ENCODE measurements at places on chromosomes 2 and 18.

DNA sequence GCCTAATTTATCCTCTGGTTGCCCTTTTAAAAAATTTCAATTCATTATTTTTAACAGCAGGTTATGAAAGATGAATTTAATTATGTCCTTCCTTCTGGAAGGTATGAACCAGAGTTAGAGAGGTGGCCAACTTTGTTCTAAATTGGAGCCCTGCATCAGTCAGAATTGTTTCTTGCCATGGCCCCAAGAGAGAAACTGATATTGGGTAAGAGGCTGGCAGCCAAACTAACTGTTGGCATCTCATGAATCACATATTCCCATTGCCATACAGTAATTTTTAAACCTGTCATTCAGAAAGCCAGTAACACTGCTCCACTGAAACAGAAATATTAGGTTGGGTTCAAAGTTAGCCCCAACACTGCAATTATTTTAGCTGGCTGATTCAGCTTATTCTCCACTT, 67.4 kb downstream of the SMAD2 start:
- DNase-seq: no peak

GRCh38 chr2:184564092-184564491, 34.2 kb upstream of the ZNF804A start:
- no peak for DNase-seq

DNA sequence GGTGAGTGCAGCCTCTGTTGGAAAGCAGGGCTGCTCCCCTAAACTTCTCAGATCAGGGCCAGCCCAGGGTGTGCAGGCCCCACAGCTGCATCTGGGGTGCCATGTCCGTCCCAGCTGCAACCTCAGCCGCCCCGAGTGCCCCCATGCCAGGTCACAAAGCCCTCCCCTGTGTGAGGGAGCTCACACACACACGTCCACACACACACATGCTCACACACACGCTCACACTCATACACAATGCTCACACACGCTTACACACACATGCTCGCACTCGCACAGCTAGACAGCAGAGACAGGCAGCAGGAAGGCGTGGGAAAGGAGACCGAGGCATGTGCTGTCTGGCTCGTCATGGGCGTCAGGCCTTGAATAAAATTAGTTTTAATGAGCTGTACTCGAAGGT, 55.4 kb downstream of the ADI1 start:
- DNase-seq: no peak

DNA sequence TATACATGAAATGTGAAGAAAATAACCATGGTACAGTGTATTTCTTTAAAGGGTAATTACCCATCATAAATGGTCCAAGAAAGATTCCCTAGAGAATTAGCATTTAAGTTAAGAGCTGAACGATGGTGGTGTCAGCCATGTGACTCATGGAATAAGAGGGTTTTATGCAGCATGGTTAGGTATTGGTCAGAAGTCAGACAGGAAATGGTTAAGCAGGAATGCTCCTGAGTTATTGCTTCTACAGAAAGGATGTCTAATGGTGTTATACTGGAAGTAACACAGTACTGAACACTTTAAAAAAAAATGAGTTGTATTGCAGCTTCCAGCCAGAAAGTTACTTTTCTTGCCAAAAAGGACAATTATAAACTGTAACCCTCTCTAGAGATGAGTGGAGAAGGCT, 72.7 kb upstream of the UBE2E3 start:
- no peak for DNase-seq

DNA sequence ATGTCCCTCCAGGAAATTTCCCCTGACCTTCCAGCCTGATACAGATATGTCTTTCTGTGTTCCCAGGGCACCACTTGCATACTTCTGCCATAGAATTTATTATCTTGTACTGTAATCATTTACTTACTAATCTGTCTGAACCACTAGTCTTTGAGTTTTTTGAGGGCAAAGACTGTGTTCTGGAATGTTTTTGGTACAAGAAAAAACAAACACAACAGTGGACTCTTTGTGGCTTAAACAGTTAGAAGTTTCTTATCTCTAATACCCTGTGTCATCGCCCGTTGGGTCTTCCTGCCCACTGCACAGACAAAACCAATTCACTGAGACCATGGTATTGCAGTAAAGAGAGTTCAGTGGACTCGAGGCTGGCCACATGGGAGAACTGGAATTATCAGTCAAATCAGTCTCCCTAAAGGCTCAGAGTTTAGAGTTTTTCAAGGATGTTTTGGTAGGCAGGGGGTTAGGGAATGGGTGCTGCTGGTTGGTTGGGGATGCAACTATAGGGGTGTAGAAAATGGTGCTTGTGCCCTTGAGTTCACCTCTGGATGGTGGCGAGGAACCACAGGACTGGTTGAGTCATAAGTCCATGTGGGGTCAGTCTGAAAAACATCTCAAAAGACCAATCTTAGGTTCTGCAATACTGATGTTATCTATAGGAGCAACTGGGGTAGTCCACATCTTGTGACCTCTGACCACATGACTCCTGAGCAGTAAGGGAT, 20.3 kb downstream of the RALB start:
- DNase-seq: no peak

- no peak for DNase-seq
Observed at GRCh38 chr2:48600204-48600813, 17.3 kb upstream of the GTF2A1L start.

- DNase-seq: no peak
Observed at GRCh38 chr2:197212344-197213262, 98.0 kb downstream of the ANKRD44 start.

DNA sequence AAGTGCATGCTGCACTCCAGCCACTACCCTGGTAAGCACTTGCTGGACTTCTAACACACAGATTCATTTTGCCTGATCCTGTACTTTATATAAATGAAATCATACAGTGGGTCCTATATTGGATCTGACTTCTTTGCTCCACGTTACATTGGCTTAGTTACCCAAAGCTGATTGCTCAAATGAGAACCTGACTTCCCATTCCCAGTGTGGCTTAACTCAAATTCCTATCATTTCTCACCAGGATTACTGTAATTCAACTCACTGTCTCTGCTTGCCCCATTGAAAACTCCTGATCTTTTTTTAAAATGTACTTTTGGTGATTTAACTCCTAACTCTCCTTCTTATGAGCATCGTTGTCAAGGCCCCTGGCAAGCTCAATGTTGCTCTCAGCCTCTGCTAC, 1.4 kb downstream of the RSAD2 start:
- no peak for DNase-seq

- DNase-seq: peak; percentile 40
Observed at GRCh38 chr2:38654528-38655381, 11.2 kb upstream of the GALM start.

GRCh38 chr2:176325732-176326131, 56.5 kb downstream of the MTX2 start:
- no peak for DNase-seq

DNA sequence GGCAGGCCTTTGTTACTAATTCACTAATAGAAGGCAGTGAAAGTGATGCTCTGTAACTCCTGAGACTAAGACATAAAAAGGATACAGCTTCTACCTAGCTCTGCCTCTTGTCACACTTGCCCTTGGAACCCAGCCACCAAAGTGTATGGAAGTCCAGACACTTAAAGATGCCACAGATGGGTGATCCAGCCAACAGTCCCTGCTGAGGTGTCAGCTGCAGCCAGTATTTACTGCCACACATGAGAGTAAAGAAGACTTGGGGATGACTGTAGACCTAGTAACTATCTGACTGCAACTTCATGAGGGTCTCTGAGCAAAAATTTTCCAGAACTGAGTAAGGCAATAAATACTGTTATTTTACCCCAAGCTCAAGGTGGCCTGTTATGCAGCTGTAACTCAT, 8.8 kb downstream of the IMMT start:
- no peak for DNase-seq

- DNase-seq: no peak
Observed at GRCh38 chr2:176490061-176490861, 221.0 kb downstream of the MTX2 start.

DNA sequence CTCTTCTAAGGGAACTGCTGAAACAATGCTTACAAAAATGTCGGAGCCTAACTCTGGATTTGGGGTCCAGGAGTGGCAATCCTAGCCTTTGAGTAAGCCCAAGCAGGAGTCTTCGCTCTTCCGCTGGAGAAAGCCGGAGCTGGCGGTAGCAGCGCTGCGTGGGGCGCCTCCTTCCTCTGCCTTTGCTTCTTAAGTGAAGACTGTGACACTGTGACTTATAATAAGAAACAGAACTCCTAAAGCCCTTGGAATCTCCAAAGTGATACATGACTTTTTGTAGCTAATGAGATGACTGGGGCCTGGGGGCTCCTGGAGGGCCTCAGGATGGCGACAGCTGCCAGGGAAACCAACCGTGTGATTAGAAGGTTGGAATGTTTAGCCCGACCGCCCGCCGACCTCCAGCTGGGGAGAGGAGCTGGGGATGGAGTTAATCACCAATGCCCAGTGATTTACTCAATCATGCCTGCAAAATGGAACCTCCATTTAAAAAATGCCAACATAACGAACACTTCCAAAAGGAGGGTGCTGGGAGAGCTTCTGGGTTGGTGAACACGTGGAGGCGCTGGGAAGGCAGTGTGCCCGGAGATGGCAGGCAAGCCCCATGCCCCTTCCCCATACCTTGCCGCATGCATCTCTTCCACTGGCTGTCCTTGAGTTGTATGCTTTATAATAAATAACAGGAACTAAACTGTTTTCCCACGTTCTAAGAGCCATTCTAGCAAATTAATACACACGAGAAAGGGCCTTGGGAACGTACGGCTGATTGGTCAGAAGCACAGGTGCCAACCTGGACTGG, 29.0 kb upstream of the MAL start:
- DNase-seq: no peak

- DNase-seq: no peak
Observed at GRCh38 chr2:239765911-239766310, 259.2 kb downstream of the NDUFA10 start.

DNA sequence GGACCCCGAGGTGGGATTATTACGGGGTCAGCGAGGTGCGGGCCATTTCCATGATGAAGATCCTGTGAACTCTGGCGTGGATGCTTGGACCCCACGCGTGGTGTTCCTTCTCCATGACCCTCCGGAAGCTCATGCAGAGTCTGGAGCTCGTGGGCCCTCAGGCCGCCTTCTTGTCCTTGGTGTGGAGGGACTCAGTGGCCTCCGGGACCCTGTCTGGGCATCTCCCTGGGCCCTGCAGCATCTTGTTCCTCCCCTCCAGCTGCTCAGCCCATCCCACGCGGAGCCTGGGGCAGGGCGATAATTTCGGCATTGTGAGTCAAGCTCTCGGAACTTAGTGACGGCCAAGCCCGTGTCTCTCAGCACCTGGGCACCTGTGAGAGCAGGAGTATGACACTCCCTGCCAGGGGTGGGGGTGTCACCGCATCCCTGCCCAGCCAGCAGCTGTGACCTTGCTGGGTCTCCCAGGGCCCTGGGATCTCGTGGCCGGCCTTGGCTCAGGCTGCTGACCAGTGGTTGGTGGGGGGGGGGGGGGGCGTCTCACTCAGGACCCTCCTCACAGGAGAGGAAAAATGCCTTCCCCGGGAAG, 24.6 kb downstream of the RTP5 start:
- DNase-seq: no peak
